Mucosa of gallbladder (tissue), 1 donor: ENCODE measurements at places on chromosomes 13 and 19.
A peak's percentile ranks its signal among the peaks of the same experiment; 100 is the strongest.

DNA sequence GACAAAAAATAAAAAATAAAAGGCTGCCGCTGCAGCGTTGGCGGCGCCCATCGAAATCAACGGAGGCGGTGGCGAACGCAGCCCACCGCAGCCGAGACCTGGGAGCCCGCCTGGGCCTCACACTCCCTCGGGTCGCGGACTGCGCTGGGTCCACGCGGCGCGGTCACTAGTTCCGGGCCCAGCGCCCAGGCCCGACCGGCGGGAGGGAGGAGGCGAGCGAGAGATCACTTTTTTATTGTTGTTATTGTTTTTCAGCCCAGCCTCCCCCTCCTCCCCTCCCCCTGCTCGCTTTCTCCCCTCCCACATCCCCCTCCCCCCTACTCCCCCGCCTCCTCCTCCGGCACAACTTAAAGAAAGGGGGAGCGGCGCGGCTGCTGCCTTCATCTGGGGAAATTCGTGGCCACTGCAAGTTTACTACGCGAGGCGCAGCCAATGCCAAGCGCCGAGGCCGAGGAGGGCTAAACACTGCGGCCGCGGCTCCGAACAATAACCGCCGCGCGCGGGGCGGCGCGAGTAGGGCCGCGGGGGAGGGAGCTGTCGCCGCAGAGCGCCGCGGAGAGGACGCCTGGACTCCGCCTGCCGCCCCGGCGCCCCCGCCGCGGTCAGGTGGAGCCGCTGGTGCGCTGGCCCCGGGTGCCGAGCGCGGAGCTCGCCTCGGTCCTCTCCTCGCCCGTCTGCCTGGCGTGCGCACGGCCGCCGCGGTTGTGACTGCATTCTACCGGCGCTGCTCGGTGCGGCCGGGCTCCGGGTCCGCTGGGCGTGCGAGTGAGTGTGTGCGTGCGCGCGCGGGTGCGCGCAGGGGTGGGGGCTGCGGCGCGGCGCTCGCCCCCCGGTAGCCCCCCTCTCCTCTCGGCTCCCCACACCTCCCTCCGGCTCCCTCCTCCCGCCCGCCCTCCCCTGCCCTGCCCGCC lies 505 bp upstream of the ZIC2 start:
- no peak for DNase-seq

- no peak for DNase-seq
Measured at GRCh38 chr13:99224021-99224420, 23.4 kb downstream of the UBAC2 start.

DNA sequence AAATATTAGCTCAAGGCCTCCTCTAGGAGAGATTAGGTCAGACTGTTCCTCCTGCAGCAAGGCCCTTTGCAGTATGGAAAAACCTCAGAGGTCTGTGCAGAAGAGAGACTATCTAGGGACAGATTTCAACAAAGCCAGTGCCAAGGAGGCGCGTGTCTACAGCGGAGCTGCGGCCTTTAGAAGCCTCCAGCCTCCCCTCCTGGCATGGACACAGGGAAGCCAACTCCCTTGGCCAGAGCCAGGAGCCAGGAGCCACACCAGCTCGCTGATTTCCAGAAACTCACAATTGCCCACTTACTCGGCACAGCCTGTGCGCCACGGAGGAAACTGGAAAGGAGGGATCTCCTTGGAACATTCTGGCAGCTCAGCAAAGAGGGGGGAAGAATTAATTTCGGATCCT lies 63.4 kb downstream of the INSR start:
- peak; percentile 40 for DNase-seq

DNA sequence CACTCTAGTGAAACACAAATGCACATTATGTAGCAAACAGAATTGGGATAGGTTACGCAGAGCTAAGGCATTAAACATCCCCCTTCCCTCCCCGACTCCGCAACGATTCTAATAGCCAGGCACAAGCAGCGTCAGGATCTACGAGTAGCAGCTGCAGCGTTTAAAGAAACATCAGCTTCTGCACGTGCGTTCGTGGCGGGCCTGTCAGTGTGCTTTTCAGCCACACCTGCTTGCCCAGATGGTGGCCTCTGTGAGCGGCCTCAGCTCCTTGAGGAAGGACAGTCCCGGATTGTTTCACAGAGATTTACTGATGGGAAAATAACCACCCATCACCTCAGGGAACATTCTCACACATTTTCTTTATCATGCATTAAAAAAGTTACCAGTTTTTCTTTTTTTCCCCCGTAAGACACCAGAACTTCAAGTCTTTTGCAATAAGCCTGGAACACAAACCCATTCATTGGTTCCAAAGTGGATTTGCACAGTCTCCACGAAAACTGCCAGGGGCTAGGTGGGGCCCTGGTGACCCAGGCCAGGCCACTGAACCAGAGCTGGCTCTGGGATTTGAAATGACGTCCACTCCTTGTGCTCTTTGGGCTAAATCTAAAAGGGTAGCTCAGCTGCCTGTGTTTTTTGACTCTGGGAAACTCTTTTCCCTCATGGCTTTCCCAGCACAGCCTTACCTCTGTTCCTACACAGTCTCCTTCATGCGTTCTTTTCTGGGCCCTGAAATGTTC lies 325.5 kb downstream of the KCNRG start:
- DNase-seq: peak; percentile 13

GRCh38 chr13:92403606-92404005 lies 823.0 kb upstream of the GPC6 start:
- no peak for DNase-seq

GRCh38 chr13:89920461-89920860 lies 1427.0 kb upstream of the MIR17HG start:
- no peak for DNase-seq

DNA sequence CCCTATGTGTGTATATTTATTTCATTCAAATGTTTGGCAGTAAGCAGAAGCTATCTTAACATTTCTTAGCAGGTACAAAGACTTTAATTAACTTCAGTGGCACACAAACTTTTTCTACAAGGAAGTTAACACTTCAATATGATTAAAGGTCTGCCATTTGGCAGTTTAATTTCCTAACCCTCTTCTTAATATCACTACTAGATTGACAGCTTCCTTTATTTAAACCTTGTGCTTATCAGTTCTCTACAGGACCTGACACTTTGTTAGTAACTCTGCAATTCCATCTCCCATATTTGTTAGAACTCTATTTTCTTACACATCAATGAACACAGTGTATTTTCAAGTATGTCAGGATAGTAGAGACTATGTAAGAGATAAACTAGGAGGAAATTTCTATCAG lies 152.4 kb upstream of the ATXN8OS start:
- no peak for DNase-seq

GRCh38 chr19:14097532-14098151 lies 7.1 kb upstream of the SAMD1 start:
- DNase-seq: no peak

DNA sequence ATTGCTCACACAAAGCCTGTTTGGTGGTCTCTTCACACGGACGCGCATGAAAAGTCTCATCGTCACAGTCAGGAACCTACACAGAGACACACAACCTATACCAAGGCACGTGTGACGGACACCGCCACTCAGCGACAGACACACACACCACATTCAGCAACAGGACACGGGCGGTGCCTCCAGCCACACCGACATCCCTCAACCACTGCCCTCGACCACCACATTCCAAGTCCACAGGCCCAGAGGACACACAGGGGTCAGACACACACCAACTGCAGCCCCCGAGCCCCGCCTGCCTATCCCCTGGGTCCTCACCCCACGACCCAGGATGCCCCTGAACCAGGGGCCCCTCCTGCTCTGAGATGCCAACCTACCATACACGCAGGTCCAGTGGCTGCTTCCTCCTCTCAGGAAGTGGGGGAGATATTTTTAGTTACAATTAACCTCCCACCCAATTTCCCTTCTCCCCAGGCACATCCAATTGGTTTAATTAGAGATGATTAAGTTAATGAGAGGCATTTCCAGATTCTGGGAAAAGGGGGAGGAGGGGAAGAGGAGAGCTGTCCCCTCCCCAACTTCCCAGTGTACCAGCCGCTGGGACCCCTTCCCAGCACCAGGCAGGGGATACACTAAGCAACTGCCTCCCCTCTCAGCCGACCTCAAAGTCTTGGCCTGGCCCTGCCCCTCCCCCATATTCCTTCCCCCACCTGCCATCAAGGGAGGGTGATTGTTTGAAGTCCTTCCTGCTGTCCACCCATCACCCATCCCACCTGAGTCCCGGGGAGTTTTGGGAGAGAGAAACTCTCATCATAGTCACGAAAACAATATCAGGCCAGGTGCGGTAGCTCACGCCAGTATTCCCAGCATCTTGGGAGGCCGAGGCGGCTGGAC lies 20.4 kb downstream of the MEIS3 start:
- DNase-seq: no peak
